Body of pancreas (tissue), 4 donors: ENCODE measurements at places on chromosomes 3 and 15. TPM values are rescaled to one million over a fixed set of nuclear protein-coding genes. Genes with fewer than 3 reads are reported as not detected.

Gene ARNT2
- total RNA-seq, result 5.4 TPM

Gene SLC6A6
- total RNA-seq, result 5.7 TPM

GRCh38 chr3:102512734-102513504 is 78.1 kb downstream of the ZPLD1 start:
- DNase-seq, result no peak

- no peak for DNase-seq
These were observed 3.8 kb downstream of the SKOR1 start for GRCh38 chr15:67828969-67829646.

GRCh38 chr3:36954452-36955134 is 9.7 kb upstream of the TRANK1 start:
- no peak for DNase-seq

GRCh38 chr3:127233371-127233770 is 40.4 kb downstream of the PRR23E start:
- no peak for DNase-seq

DNA sequence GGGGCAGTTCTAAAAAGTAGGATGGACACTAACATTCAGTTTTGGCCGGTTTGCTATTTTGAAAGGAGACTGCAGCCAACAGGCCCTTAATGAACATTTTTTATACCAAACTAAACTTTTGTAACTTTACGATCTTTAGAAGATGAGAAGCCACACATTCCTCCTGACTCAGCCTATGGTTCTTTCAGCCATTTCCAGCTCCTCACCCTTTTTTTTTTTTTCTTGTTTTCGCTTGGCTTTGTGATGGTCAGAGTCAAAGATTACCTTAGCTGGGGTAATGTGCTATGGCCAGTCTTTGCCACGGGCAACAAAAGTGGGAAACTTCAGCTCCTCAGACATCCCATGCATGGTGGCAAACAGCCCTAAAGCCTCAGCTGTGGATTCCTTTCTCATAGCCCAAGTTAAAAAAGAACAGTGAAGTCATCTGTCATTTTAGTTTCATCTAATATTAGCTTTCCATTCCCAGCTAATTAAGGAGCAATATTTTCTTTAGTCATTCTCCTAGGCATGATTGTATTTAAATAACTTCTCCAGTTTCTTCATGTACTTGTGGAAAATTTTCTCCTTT is 368.7 kb downstream of the MFSD1 start:
- no peak for DNase-seq
